ENCODE measurements at places on chromosomes 13 and 19.

- DNase-seq: no peak
Observed at GRCh38 chr13:35554972-35555623, 78.6 kb upstream of the MAB21L1 start.

- no peak for DNase-seq
Observed at GRCh38 chr13:43877766-43878165, 1.8 kb downstream of the CCDC122 start.

GRCh38 chr13:38494445-38494844 lies 144.8 kb downstream of the UFM1 start:
- DNase-seq: no peak

GRCh38 chr19:19067276-19068072 lies 3.7 kb downstream of the SLC25A42 start:
- no peak for DNase-seq

- DNase-seq: no peak
Observed at GRCh38 chr19:55197528-55197927, 11.8 kb downstream of the PTPRH start.

DNA sequence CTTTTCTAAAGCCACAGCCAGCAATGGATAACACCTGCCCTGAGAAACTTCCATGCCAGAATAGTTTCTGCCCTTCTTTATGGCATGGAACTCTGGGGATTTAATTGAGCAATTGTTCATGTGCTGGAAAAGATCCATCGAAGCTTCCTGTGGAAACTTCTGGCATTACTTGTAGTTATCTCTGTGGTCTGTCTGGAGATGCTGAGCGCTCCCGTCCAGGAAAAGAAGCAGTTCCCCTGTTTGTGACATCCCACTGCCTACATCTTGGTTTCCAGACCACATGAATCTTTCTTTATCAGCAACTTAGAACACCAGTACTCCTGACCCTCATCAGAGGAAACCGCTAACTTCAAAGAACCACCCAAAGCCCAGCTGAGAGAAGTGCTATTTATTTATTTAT lies 24.6 kb downstream of the FLT1 start:
- no peak for DNase-seq

DNA sequence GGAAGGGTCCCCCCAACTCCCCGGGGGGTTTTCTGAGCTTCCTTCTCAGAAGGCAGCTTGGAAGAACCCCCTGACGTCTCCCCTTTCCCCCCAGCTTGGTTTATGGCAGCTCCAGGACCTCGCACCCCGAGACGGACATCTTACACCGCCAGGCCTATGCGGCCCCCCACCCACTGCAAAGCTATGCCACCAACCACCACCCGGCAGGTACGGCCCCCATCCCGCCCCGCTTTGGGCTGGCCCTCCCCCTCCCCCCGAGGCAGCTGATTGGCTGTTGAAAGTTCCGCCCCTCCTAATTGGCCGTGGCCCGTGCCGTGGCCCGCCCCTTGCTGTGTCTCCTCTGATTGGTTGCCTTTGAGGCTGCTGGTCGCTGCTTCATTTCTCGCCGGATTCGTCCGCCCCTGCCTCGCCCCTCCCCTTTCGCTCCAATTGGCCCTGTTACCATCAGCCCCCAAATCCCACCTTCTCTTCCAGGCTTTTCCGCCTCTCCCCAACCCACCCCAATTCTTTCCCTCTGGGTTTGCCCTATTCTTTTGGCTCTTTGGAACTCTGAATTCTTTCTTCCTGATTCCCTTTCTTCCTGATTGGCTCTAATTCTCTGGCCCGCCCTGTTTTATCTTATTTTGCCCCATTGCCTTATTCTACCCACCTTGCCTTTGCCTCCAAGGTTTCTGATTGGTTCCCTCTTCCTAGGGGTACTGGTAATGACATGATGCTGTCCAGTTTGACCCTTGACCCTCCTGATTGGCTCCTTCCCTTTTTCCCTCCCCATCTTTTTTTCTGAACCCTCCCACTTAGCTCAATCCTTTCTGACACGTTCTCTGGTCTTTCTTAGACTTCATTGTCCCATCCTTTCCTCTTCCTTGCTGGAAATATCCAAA lies 2.5 kb downstream of the PRR12 start:
- no peak for DNase-seq

- DNase-seq: no peak
Observed at GRCh38 chr19:51660975-51661600, 14.5 kb upstream of the SIGLEC14 start.

- no peak for DNase-seq
Observed at GRCh38 chr13:37295573-37295972, 190.1 kb upstream of the CSNK1A1L start.

GRCh38 chr13:48412881-48413351 lies at the start of gene LPAR6:
Gene LPAR6, minus strand, starts transcription at chr13:48413113. Its CDS starts 690 bp downstream, at chr13:48412423.
- no peak for DNase-seq

- no peak for DNase-seq
Observed at GRCh38 chr19:32415246-32415645, 9.7 kb downstream of the DPY19L3 start.

- no peak for DNase-seq
Observed at GRCh38 chr13:28659621-28659970, 666 bp downstream of the POMP start.

DNA sequence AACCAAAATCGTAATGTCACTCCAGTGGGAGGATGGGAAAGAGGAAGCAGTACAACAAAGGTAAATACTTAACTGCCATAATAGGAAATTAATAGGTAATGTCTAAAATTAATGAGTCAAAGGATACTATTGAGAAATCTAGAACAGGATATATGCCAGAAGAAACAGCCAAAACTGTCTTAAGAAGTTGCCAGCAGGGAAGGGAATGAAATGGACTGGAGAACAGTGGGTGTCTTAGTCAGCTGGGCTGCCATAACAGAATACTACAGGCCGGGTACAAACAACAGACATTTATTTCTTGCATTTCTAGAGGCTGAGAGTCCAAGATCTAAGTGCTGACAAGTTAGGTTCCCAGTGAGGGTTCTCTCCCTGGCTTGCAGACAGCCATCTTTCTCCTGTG lies 40.3 kb upstream of the IPO5 start:
- DNase-seq: no peak

GRCh38 chr13:104757712-104758111 lies 1691.5 kb upstream of the SLC10A2 start:
- no peak for DNase-seq

GRCh38 chr19:11881151-11881800 lies 6.3 kb upstream of the ZNF69 start:
- DNase-seq: no peak

- DNase-seq: no peak
Observed at GRCh38 chr13:51422484-51422883, 30.4 kb downstream of the INTS6 start.

GRCh38 chr13:113967729-113968462 lies 6.0 kb downstream of the C13orf46 start:
- no peak for DNase-seq

DNA sequence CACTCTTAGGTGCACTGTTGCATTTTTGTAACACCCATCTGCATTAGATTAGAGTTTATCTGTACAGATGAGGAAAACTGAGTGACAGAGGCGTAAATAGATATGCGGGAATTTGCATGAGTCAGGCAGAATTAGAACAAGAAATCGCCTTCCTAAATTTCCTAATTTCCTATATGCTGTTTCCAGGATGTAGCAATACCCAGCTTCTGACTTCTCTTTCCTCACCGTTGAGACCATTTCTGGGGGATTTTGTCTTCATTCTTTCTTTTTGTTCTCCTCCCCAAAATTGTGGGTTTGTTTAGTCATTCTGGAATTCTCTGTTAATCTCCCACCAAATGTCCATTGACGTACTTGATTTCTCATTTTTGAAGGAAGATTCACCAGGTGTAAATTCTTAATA lies 10.6 kb upstream of the ZNF792 start:
- DNase-seq: no peak

DNA sequence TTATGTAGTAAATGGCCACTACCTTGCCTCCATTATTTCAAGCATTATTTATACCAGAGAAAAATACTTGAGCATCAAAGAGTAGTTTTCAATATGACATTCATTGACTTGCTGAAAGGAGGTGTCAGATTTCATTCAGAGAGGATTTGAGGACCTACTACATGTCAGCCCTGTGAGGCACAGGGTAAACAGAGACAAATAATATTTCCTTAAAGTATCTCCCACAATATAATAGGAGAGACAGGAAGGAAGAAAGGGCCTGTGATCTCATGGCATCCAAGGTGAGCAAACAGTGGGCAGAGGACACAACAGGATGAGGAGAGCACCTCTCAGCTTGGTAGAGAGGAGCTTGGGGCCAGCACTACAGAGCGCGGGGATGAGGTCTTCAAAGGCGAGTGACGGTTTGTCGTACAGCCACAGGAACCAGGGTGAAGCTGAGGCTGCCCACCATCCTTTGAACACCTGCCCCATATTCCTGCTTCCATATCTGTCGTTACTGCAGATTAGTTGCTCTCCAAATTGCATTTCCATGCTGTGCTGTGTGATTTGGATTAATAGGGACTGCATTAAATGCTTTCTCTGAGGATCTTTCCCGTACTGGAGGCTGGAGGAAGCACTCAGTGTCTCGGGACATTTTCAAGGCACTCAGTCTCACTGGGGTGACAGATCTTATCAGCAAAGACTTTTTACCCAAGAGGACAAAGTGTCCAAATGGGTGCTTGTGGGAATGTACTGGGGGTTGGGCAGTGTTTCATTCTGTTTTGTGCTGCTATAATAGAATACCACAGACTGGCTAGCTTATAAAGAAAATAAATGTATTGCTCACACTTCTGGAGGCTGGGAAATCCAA lies 59.2 kb downstream of the GJA3 start:
- no peak for DNase-seq

GRCh38 chr13:88097541-88097940 lies 426.4 kb downstream of the SLITRK5 start:
- DNase-seq: no peak

DNA sequence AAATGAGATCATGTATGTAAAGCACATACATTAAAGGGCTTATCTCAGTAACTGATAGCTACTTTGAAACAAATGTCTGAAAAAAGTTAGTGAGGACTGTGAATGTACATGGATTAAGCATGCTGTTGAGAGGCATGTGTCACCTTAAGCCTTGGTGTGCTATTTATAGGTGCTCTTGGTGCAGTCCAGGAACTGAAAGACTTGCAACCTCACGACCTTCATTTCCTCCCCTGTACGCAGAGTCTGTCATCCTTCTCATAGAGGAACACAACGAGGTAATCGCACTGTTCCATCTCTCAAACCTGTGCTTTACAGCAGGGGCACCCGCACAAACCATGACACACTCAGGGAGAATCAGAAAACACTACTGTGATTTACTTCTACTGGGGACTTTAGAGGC lies 65.6 kb downstream of the UFM1 start:
- DNase-seq: no peak

- DNase-seq: no peak
Observed at GRCh38 chr13:76953968-76954367, 5.7 kb downstream of the ACOD1 start.

DNA sequence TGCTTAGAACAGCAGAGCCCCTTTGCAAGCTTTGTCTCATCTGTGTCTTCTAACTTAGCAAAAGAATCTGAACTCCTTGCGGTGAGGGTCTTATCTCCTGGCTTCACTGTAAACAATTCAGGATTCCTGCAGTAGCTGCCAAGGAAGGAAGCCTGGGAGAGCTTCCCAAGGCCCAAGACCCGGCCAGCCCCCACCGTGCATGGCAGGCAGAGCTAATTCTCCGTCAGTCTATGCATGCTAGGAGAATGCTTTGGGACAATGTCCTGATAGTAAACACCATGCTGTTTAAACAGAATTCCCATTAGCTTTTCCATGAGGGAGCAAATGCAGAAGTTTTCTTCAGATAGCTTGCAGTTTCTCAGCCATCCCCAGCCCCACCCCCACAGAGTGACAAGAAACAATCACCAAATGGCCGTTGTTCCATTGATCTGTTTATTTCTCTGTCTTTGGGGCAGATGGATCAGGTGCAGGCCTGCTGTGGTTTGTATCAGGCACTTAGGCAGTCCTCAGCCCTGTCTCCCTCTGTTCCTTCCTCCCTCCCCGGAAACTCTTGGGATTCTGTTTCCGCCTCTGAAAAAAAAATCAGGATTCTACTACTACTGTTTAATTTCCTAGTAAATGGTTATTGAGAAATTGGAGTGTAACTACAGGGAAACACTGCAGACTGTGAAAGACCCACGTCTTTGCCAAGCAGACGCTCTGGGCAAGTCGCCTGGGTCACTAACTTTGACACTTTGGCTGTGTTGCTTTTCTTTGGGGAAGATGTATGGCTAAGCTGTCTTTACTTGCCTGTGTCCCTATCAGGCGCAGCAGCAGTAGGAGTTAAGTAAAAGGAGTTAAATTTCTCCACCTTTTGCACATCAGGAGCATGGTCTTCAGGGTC lies 40.7 kb upstream of the SPATA13 start:
- no peak for DNase-seq

- DNase-seq: no peak
Observed at GRCh38 chr13:100490692-100491091, 97.9 kb downstream of the GGACT start.

GRCh38 chr19:18899624-18900560 lies 3.9 kb upstream of the CERS1 start:
- no peak for DNase-seq

DNA sequence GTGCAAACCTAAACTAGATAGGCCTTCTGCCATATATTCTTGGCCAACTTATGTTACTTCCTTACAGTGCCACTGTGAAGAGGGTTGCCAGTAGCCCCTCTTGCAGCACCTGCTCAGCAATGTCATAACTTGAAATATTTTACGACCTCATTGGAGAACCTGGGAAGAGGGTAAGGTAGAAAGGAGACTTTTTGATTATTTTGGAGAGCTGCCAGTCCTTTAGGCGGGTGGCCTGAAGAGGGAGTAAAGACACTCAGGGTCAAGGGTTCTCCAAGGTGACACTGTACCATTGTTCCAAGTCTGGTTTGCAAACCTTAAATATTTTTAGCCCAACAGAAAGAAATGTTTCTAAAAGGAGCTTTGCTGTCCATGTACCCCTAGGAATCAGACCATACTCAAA lies 118.3 kb downstream of the FLT1 start:
- DNase-seq: no peak

Data from cortex of kidney (tissue), 1 donor.